A172 (cell line): ENCODE measurements at places on chromosomes 16 and 17. TPM values are rescaled to one million over a fixed set of nuclear protein-coding genes. Genes with fewer than 3 reads are reported as not detected.

GRCh38 chr17:62094175-62094574 lies 29.1 kb upstream of the MED13 start:
- DNase-seq: no peak

DNA sequence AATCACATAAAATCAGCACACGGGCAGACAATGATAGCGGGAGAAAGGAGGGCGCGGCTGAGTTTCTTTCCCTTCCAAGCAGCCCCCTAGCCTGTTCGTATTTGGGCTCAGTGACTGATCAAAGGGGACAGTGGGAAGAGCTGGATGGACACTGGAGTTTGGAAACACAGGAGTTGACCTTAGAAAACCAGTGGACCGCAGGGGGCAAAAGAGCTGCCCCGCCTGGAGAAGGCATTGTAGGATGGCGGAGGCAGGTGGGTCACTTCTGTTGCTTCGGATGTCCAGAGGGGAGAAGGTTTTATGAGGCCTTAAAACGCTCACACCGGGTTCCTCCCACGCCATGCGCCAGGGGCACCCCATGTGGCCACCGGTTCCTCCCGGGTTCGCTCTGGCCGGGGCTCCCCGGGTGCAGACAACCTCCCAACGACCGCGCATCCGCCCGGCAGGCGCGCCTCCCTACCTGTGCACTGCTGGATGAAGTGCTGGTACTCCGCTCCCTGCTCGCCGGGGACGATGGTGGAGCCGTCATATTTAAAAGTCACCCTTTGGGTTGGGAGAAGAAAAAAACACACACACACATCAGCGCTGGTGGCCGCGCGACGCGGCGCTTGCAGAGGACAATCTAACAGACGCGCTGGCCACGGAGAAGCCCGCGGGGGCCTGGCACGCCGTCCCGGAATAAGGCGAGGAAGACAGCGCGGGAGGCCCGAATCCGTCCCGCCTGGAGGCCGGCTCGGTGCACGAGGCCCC lies 662 bp downstream of the COTL1 start:
- DNase-seq: no peak

GRCh38 chr17:15488557-15488956 lies 21.1 kb upstream of the CDRT4 start:
- no peak for DNase-seq

- peak; percentile 42 for DNase-seq
Observed at GRCh38 chr16:52837251-52837650, 215.4 kb downstream of the CHD9NB start.

GRCh38 chr17:82351254-82351712 lies 7.8 kb upstream of the TEX19 start:
- no peak for DNase-seq

DNA sequence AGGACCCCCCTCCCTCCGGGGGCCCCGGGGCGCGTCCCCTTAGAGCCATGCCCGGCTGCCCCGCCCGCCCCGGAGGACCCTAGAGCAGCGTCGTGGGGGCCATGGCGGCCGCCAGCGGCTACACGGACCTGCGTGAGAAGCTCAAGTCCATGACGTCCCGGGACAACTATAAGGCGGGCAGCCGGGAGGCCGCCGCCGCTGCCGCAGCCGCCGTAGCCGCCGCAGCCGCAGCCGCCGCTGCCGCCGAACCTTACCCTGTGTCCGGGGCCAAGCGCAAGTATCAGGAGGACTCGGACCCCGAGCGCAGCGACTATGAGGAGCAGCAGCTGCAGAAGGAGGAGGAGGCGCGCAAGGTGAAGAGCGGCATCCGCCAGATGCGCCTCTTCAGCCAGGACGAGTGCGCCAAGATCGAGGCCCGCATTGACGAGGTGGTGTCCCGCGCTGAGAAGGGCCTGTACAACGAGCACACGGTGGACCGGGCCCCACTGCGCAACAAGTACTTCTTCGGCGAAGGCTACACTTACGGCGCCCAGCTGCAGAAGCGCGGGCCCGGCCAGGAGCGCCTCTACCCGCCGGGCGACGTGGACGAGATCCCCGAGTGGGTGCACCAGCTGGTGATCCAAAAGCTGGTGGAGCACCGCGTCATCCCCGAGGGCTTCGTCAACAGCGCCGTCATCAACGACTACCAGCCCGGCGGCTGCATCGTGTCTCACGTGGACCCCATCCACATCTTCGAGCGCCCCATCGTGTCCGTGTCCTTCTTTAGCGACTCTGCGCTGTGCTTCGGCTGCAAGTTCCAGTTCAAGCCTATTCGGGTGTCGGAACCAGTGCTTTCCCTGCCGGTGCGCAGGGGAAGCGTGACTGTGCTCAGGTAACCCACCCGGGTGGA lies 759 bp downstream of the ALKBH5 start:
- no peak for DNase-seq

Gene RNF227
- 1.5 and 1.8 TPM in 2 replicates for total RNA-seq

Gene RASD1
- total RNA-seq: not detected in 2 replicates

Gene SGCA
- total RNA-seq: 0.22 and 9.3 TPM in 2 replicates

Gene LSM12
- total RNA-seq: 49.8 and 62.1 TPM in 2 replicates
